ENCODE measurements at places on chromosomes 4 and X.

DNA sequence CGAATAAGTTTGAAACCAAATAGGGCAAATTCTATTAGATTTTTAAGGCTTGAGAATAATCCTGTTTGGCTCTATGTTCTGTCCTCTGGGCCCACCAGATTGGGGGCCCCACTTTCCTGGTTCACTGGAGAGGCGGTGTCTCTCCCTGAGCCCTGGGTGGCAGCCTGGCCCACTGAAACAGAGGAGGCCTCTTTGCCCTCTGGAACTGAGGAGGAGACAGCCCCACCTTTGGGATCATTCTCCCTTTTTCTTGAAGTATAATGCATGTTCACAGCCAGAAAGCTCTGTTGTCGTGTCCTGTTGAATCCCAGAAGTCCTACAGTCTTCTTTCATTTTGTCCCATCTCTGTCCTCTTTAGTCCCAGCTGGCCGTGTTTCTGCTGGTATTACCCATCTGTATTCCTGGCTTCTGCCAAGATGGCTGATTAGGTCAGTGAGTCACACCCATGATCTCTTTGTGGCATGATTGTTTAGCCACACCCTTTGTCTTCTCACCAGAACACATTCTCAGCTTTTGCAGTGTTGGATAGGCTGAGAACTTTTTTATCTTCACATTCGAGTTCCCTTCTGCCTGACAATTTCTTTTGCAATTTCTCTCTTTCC is 8.1 kb upstream of the TBC1D25 start:
- peak; percentile 37 for DNase-seq

DNA sequence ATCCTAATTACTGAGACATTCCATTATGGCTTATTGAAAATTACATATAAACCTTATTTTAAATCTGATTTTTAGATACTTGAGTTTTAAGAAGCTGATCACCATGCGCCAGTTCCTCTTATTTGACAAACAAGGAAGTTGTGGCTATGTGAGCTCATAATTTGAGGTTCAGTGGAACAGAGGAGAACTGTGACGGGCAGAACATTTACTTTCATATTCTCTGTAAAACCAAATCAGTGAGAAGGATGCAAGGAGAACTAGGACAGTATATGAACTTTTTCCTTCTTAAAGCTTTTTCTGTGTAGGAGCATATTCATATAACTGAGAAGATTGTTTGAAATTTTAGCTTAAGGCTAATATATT is 25.3 kb downstream of the STIM2 start:
- DNase-seq = no peak

GRCh38 chrX:21289232-21289631 is 85.0 kb upstream of the CNKSR2 start:
- no peak for DNase-seq

- DNase-seq = no peak
These were observed 13.2 kb downstream of the TRIM2 start for GRCh38 chr4:153217440-153217839.

GRCh38 chr4:187908079-187908561 is 87.5 kb upstream of the ZFP42 start:
- DNase-seq = no peak

GRCh38 chrX:29867971-29868370 is 347.4 kb upstream of the MAGEB2 start:
- DNase-seq = no peak

DNA sequence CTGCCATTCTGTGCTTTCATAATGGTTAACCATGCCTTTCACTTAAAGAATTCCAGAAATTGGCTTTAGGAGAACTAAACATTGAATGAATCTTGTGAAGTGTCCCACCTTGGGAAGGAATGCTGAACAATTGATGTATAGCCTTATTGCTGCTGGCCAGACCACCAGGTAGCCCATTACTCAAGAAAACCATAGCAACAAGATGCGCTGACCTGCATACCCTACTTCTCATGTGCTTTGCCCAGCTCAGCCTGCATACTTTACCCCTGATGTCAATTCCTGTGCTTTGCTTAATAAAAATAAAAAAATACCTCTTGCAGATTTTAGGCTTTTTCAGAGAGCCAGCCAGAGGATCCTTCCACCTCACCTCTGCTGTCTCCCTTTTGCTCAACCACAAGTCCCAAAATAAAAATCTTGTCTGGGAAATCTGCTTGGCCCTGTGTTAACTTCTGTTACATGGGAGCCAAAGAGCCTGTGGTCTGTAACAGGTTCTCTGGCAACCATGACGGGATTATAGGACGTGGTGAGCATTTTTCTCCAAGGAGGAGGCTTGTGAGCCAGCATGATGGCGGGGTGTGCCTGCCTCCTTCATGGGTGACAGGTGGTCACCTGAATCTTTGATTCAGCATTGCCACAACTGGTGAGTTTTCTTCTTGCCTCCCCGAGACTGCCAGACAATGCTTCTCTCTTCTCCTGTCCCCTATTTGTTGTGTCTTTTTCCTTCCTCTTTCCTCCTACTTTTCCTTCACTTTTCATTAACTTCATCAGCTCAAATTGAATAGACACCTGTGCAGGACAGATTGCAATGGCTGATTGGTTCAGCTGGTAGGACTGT is 106.8 kb downstream of the ARSJ start:
- DNase-seq = no peak

DNA sequence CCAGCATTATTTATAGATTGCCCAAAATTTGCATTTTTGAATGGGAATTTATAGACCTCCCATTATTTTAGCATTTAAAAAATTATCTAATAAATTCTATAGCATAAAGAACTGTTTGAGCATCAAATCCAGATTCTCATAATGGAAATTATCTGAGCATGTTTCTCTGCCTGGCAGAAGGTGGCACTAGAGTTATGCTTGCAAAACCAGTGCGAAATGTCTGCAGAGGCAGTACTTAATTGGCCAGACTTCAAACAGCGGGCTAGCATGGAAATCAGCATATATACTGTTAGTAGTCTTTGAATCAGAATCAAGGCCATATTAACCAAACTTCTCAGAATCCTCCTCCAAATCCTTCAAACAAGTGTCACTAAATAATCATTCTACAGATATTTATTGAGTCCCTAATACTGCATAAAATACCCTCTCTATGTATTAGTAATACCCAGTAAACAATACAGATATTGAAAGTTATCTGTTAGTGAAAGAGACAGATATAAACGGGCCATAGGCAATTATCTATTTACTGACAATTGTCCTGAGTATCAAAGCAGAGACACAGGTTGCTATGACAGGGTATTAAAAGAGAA is 78.7 kb upstream of the DCLK2 start:
- peak; percentile 49 for DNase-seq

- DNase-seq = peak; percentile 40
These were observed 17.1 kb upstream of the MAP7D3 start for GRCh38 chrX:136268051-136269048.

- DNase-seq = no peak
These were observed 664 bp downstream of the PIR start for GRCh38 chrX:15492469-15492868.

DNA sequence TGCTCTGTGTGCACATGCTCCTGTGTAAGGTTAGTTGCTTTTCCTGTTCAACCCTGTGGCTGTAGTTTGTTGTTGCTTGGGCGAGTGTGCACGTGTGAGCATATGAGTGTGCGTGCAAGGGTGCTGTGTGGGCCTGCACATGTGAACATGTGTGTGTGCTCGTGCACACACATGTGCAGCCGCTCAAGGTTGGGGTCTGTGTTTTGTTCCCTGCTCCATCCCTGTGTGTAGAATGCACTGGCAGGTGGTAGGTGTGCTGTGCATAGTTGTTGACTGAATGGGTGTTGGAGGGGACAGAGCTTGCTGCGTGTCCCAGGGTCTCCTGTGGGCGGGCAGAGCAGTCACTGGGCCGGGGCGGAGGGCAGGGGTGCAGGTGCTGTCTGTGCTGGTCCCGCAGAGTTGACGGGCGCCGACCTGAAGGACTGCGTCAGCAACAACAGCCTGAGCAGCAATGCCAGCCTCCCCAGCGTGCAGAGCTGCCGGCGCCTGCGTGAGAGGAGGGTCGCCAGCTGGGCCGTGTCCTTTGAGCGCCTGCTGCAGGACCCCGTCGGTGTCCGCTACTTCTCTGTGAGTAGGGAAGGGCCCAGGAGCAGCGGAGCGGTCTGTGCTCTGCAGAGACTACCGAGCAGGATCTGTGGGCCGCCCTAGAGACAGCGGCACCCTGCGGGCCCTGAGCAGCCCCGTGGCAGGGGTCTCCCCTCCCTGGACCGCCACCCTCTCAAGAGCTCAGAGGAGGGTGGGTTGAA is 27.9 kb upstream of the HGFAC start:
- DNase-seq = no peak

GRCh38 chr4:90099812-90100211 is 27.4 kb upstream of the CCSER1 start:
- no peak for DNase-seq

DNA sequence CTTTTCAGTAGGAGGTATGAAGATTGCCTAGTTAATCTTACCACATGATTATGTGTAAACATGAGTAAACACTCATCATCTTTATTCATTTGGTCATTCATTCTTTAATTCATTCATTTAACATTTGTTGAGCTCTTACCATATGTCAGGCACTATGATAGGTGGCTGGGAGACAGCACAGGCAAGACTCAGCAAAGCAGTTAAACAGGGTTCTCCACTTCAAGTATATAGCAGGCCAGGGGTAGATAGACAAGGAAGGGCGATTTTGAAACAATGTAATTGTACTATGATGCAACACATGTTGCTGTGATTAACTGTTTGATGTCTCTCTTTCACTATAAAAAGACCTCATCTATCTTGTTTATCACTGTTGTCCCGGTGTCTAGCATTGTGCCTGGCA is 84.3 kb upstream of the GPR101 start:
- no peak for DNase-seq

- no peak for DNase-seq
These were observed 31.6 kb upstream of the CLNK start for GRCh38 chr4:10716163-10716562.

GRCh38 chr4:11297627-11298026 is 131.1 kb downstream of the HS3ST1 start:
- no peak for DNase-seq

Measured in NCI-H460 (cell line).